ENCODE measurements at places on chromosomes 12 and 14.

DNA sequence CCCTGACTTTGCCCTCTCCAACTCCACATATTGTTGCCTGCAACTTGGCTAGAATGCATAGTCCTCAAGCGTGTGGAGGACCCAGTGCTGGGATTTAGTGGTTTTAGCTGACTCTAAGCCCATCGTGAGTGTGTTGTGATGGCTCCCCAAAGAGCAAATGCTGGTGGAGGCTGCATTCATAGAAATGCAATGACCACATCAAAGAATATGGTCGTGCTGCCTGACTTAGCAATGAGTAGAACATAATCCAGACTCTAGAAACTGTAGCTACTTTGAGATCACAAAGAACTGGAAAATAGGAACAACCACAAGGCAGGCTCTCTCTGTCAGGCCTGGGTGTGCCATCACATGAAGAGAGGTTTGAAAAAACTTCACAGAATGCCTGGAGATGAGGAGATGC, 1.3 kb downstream of the DYRK4 start:
- no peak for DNase-seq

DNA sequence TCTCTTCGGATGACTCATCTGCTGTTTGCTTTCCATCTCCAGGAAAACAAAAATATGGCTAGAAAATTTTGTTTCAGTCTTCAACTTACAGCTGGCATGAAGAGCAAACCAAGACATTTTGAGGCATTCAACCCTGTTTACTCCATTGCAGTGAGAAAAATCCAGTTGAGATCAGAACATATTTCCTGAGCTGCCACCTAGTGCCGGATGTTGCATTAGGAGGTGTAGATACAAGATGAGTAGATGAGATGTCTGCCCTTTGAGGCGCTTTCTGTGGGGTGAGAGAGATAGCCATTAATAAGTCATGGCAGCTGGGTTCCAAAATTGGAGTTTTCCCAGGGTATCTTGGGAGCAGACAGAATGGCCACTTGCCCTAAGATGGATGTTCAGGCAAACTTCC, 171.1 kb downstream of the PRKCH start:
- DNase-seq: no peak

- DNase-seq: no peak
These were observed 45.0 kb downstream of the FAM186A start for GRCh38 chr12:50351120-50352043.

DNA sequence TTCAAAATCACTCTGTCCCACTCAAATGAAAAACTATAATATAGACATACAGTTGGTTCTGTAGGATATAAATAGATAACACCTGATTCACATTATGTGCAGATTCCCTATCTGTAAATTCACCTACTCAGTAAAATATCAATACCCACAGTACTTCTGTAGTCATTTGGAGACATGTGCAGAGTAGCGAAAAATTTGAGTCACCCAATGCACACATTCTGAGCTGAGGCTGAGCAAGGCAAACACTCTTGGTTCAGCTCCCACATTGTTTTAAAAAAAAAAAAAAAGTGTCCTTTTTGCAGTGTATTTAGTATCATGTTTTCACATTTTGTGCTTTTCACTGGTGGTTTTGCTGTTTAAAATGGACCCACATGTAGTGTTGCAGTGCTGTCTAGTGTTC, 27.3 kb upstream of the BBS10 start:
- DNase-seq: no peak

- DNase-seq: no peak
These were observed 38.2 kb downstream of the EVL start for GRCh38 chr14:100103250-100104005.

DNA sequence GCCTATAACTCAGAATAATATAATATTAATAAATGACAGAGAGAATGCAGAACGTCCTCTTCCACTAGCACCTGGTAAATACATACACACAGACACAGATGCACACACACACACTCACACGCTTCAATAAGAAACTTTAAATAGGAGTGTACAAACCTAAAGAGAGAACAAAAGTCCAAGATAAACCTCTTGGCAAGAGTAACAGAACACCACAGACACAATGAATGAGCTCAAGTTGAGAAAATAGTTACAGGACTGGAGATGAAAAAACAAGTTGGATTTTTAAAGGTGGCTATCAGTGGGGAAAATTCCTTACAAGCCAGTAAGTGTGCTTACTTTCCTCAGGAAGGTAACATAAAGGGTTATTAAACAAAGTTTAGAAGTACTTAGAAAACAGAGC, 35.2 kb downstream of the CRY1 start:
- no peak for DNase-seq

- no peak for DNase-seq
These were observed 120.9 kb upstream of the LMO3 start for GRCh38 chr12:16726879-16727278.

DNA sequence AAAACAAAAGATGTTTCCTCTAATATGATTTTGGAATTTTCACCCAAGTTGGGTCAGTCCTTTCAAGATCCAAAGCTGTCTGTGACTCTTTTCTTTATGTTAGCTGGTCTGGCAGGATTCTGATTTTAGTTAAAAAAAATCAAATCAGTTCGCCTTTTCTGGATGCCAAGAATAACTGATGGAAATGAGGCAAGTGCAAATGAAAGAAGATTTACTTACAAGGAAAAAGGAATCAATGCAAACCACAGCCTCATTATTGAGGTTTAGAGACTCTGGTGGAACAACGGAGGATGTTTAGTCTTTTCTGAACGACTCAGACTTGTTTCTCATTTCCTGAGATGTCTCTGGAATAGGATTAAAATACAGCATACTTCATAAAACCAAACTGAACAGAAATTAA, 117.0 kb upstream of the DYRK2 start:
- DNase-seq: no peak

- no peak for DNase-seq
These were observed 72.6 kb downstream of the BTG1 start for GRCh38 chr12:92073094-92073493.

DNA sequence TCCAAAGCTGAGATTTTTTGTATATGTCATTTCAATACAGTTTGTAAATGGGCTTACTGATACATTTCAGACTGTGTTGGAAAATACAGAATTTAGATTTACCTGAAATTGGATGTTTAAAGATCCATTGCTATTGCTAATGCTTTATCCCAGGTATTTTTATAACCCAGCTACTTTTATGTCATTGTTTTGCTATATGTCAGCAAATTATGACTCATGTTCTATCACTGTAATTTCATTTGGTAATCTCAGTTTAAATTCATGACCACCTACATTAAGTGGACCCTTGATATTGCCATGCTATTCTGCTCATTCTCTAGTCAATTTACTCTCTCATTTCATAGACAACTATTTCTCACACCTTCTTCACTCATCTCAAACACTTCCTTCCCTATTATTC, 281.2 kb downstream of the IPO8 start:
- DNase-seq: no peak

- no peak for DNase-seq
These were observed 103.1 kb downstream of the UNC79 start for GRCh38 chr14:93533842-93534241.

DNA sequence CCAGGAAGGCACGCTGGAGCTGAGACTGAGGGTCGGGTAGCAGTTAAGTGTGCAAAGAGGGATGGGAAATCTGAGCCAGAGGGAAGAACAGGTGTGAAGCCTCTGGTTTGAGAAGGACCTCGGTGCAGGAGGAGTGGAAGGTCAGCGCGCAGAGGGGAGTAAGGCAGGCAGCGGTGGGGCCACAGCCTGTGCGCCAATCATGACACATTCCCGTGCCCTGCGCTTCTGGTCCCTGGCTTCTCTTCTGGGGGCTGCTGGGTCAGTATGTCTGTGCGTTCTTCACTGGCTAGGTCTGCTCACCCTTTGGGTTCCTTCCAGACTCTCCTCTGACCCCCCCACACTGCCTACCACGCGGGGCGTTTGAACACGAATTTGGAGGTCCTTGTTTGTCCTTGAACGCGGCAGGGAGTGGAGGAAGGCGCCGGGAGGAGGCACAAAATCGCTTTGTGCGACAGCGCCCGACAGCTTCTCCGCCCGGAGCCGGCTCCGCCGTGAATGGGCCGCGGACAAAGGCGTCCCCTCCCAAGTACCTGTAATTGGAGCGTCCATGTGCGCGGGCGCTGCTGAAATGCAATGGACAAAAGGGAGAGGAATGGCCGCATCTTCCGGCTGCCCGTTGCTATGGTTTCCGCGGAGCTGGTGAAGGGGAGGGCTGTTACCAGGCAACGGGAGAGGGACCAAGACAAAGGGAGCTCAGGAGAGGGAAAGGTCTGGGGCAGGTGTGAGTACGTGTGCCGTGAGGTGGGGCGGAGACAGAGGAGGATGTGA, 207.2 kb upstream of the SRRM4 start:
- DNase-seq: no peak

DNA sequence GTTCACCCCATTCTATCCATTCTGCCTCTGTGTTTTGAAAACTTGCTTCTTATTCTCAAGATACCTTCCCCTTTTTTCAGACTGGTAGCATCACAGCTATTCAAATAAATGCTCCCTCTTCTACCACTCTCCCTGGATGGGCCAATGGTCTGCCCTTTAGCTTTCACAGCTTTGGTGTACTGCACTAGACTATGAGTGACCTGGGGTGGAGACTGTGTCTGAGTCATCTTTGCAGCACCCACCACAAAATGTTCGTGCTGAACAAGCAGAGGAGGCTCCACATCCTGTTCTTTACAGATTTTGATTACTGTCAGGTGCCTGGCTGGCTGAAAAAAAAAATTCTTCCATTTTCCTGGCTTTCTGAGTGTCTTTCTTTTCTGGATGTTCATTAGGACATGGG, 1104.1 kb upstream of the TMEM132C start:
- no peak for DNase-seq

GRCh38 chr14:104030958-104031357, 54.5 kb upstream of the ASPG start:
- DNase-seq: no peak

DNA sequence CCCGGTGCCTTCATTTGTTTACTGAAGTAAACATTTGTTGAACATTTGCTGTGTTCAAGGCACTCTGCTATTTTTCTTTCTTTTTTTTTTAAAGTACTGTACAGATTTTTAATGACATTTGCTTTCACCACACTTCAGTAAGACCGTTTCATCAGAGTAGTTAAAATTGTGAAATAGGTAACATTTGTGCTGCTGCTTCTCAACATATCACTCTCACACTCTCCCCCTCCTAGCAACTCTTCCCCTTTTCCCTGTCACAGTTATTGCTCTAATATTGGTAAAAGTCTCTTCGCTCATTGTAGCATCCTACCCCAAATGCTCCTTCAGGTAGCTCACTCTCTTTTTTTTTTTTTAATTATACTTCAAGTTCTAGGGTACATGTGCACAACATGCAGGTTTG, 49.6 kb downstream of the SRGAP1 start:
- DNase-seq: no peak

GRCh38 chr12:55019784-55020183, at the start of gene NEUROD4:
NEUROD4 (plus strand) TSS chr12:55019974; CDS start chr12:55026440, 6,466 bp downstream.
- DNase-seq: no peak

GRCh38 chr12:12807970-12808702, 5.0 kb upstream of the DDX47 start:
- DNase-seq: no peak

DNA sequence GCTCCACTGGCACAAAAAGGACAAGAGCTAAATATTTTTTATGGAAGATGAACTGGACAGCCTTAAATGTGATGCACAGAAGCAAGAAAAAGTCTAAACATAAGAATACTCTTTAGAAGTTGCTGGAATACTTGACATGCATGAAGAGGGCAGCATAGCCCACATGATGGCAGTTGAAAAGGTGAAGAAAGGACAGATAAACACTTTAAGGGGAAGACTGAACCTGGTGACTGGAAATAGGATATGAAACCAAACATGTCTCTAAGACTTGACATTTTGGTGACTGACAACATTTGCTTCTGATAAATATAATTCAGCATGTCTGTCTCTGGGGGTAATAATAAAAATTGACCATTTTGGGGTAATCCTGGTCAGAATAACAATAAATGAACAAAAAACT, 273.1 kb downstream of the CCDC91 start:
- DNase-seq: no peak

DNA sequence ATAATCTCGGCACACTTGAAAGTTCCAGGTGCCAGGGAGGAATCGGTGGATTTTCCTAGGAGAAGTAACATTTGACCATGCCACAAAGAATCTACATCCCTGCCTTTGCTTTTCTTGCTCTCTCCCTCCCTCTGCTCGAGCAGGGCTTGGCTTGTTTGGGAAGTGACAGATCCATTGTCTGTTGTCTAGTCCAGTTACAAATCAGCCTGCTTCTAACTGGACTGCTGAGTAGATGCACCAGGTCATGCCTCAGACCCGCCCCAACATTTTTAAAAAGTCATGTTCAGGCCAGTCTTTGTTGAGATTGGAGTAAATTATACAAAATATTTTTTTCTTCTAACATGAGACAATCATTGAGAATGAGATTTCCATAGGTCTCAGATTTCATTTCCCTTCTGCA, 153.4 kb downstream of the GCH1 start:
- DNase-seq: no peak

GRCh38 chr12:27486961-27487360, 37.0 kb upstream of the PPFIBP1 start:
- DNase-seq: no peak

GRCh38 chr12:53051881-53052412, 2.1 kb downstream of the TNS2 start:
- DNase-seq: no peak

GRCh38 chr12:80018119-80018518, 81.2 kb upstream of the OTOGL start:
- no peak for DNase-seq

- no peak for DNase-seq
These were observed 1.1 kb upstream of the CDKN3 start for GRCh38 chr14:54395716-54396115.

DNA sequence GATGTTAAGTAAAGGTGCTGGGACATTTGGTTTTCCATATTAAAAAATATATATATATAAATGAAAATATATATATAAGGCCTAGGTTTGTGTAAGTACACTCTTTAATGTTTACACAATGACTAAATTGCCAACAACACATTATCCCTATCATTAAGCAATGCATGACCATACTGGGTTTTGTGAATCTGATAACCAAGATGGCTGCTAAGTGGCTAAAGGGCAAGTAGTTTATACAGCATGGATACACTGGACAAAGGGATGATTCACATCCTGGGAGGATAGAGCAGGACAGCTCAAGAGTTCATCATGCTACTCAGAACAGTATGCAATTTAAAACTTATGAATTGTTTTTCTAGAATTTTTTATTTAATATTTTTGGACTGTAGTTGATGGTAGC, 89.3 kb downstream of the FIGNL2 start:
- DNase-seq: no peak

DNA sequence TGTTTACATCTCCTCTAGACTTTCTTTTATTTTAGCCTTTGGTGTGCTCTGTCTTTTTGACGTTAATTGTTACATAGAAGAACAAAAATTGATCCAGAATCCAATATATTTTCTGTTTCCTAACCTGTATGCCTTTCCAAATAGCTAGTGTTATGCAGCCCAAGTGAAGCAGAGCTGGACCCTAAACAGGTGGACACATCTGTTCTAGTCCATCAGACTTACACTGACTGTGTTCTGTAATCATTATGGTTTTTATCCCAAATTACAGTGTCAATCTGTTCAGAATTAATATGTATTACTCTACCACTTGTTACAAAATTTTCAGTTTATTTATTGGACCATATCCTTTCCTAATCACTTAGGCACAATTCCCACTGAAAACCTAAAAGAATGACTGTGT, 176.8 kb upstream of the FOXG1 start:
- DNase-seq: no peak
